ENCODE measurements at places on chromosomes 5 and 9.

DNA sequence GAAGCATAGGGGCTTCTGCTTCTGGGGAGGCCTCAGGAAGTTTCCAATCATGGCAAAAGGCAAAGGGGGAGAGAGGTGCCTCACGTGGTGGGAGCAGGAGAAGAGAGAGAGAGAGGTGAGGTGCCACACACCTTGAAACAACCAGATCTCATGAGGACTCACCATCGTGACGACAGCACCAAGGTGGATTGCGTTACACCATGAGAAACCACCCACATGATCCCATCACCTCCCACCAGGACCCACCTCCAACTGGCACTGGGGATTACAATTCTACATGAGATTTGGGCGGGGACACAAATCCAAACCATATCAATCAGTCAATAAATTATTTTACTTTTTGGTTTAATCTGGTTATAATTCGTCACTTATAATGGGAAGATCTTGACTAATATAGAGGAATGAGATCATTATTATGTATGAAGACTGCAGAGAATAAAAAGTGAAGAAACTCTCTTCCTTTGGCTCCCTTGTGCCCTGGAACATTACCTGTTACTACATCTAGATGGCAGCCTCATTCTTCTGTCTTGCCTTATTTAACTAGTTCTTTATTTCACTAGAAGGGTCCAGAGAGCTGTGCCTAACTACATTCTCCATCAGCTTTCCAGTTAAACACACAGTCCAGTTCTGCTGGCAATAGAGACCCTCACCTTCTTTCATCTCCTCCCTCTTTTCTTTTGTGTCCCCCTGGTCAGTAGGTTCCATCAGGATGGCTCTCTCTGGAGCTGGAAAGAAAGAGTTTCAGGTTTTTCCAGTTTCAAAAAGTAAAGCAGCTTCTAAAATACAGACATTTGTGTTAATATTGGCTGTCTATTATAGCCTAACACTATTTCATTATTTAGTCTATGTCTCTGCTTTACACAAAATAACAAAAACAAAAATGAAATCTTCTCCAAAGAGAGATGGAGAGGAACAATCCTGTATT, 21.7 kb upstream of the SPINK7 start:
- DNase-seq, result no peak

GRCh38 chr9:27549196-27549755, 19.7 kb upstream of the MOB3B start:
- DNase-seq, result no peak

DNA sequence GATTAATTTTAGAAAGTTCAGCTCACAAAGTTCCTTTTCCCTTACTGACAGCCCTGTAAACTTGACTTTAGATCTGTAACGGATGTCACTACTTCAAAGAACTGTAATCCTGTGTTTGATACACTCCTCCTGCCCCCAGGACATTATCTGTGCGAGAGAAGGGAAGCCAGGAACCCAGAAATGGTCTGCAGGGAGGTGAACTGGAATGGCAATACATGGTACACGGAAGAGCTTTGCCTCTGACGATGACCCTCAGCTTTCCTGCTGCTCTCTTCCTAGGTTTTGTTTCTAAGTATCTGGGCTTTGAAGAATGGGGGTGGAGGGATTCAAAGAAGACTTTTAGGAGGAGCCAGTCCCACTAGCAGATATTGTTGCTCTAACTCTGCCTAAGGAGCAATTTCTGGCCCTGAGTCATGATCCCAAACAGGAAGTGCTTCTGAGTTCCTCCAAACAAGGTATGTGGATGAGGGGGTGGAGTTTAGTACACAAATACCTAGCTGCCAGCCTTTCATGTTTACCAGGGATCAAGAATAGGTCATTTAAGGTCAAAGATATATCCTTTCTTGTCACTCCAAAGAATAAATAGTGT, 43.4 kb upstream of the TMC1 start:
- DNase-seq, result no peak

GRCh38 chr5:75363726-75364495, 26.9 kb downstream of the HMGCR start:
- no peak for DNase-seq

DNA sequence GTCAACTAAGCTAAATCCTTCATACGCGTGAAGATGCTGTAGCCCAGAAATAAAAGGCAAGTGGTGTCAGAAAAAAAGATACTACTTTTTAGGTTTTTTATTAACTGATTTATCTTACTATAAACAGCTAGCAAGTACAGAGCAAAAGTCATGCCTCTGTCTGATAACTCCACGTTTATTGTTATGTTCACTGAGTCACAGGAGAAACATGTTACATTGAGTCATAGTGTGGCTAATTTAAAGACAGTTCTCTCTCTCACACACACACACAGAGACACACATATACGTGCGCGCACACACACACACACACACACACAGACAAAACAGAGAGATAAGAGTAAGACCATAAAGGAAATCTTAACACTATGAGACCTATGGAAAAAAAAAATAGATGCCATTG, 770.0 kb upstream of the CDH10 start:
- DNase-seq, result no peak

GRCh38 chr5:138402640-138403039, 36.2 kb upstream of the REEP2 start:
- DNase-seq, result no peak

DNA sequence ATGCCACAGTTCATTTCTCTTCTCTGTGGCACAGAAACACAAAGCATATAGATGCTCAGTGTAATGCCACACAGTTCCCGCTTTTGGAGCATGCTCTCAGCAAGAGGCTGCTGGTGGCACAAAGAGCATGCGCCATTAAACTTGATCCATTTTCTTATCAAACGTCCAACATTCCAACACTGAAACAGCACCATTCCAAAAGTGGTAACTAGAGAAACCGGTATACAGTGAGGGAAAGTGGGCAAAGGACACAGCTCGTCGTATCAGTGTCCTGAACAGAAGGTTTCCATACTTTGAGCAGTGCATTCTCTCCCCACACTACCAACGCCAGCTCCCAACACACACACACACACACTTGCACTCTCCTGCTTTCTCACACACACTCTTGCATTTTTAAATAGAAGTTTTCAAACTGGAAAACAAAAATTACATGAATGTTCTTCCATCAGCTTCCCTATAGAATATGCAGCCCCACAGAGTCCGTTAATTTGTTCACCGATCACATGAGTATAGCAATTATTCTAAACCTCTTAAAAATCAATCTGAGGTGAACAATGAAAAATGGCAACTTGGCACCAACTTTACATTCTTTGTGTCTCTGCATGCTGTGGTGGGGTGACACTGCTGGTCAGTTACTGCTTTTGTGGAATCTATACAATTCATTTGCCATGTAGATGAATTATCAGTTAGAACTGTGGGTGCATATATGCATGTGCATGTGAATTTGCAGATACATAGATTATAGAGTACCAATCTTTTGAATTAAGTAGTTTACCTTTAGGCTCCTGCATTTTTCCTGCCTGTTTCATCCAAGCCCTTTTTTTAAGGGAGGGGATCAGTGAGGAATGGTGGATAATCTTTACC, 5.7 kb downstream of the NFIB start:
- no peak for DNase-seq

DNA sequence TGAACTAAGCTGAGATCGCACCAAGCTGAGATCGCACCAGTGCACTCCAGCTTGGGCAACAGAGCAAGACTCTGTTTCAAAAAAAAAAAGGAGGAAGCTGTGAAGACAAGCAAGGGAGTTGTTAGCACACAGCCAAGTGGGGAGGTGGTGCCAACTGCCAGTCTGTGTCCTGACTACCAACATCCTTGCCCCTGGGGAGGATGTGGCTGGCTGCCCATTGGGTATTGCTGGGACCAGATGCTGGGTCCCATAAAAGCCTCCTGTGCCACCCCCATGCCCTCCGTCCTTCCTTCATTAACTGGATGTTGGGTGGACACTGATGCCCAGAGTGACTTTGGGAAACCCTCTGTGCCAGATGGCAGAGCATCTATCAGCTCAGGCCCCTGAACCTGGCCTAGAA, 157.1 kb upstream of the COL5A1 start:
- no peak for DNase-seq

GRCh38 chr5:149605998-149606724, 24.9 kb downstream of the ARHGEF37 start:
- no peak for DNase-seq

GRCh38 chr5:173012882-173013281, 29.3 kb downstream of the ATP6V0E1 start:
- DNase-seq, result no peak

DNA sequence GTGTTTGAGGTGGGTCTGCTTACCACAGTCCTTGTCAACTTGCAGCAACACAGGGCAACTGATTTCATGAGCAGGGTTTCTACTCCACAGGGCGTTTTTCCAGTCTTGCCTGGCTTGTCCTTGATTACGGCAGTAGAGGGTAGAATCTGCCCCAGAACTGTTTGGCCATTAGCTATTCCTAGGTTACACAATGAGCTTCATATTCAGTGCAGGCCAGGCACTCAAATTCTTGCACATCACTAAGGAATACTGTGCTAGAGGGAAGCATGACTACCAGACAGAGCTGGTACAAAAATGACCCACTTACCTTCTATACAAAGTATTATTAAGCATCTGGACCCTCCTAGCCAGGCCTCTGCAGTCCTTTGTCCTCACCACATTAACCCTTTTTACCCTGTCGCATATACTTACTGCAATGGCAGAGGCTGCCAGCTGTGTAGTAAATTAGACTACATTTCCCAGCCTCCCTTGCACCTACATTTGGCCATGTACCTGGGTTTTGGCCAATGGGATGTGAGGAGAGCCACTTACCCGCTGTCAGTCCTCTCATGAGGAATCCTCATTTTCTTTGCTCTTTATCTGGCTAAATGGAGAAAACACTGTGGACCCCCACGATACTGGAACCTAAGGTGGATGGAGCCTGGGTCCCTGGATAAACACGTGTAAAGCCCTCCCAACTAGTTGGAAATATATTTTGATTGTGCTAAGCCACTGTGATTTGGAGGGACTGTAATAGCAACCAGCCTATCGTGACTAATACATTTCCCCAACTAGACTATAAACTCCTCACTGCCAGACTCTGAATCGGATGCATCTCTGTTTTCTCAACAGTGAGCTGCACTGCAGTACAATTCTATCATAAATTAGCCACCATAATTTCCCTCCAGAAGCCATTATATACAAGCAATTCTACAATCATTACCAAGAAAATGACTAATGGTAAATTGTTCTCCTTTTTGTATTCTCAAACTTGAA, 218.7 kb downstream of the GLIS3 start:
- no peak for DNase-seq

GRCh38 chr5:41670216-41670615, 159.8 kb upstream of the PLCXD3 start:
- no peak for DNase-seq

GRCh38 chr9:124739360-124739759, 31.8 kb downstream of the NR6A1 start:
- DNase-seq, result no peak

- DNase-seq, result no peak
Measured at GRCh38 chr5:117394506-117395157, 820.0 kb upstream of the SEMA6A start.

GRCh38 chr5:108260117-108260857, 121.6 kb downstream of the FBXL17 start:
- DNase-seq, result peak; percentile 53

DNA sequence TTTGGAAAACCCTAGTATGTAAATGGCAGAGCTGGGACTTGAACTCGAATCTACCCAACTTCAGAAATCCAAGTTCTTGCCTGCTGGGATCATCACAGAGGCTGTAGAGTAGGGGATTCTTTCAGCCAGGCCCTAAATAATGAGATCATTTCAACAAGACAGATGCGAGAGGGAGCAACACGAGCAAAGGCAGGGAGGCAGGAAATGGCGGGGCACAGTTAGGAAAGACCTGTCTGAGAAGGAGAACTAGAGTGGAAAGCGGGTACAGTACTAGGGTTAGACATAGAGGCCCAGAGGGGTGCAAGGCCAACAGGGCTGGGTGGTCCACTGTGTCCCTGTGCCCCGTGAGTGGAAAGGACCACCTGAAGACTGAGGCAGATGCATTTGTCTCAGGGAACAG, 46.1 kb downstream of the MVB12B start:
- no peak for DNase-seq

DNA sequence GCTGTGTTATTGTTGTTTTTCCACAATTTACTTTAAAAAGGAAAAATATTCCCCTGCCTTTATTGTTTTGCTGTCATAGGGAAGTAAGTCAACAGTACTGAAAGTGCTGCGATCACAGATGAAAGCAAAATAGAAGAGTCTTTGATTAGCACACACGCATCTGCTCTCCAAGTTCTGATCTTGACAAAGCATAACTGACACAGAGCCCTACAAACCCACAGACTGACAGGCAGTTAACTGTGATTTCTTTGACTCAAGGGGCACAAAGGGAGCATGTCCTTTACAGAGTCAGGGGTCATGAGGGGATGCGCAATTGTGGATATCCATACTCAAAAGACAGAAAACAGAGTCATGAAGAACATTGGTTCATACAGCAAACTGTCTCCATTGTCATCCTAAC, 123.7 kb downstream of the SNCAIP start:
- no peak for DNase-seq

DNA sequence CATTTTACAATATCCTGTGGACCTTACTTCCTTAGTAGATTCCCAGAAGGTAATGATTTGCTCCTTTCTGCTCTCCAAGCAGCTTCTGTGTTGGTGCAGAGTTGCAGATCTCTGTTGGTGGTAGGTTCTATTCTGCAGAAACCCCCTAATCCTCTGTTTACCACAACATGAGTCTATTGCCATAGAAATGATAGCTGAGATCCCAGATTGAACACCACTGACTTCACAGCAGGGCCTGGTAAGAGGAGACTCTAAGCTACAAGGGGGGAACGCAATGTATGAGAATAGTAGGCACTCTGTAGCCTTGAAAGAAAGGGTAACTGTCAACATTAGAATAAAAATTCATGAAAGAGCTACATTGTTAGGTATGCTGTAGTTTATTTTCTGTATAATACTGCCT, 59.5 kb downstream of the MUSK start:
- no peak for DNase-seq

- DNase-seq, result no peak
Measured at GRCh38 chr5:125660231-125660895, 762.8 kb upstream of the GRAMD2B start.

DNA sequence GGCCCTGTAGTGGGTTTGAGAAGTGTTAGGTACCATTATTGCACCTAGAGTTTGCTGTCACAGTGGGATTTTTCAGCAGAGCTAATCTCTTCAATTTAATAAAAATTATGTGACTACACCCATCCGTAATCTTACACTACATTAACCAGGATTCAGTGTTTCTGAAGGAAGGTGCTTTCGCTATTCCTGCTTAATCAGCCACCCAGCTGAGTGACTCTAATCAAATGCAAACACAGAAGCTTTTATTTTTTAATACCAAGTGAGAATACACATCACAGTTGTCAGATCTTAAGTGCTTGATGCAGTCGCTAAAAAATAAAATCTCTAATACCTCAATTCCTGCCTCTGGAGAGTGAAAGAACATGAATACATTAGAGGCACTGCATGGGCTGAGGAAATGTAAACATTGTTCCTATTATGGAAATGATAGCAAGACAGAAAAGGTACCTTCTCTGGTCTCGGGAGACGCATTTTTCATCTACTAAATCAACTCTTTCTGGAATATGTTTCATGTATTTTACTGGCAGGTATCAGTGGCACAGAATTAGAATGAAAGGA, 125.7 kb downstream of the SEMA6A start:
- no peak for DNase-seq
